Stimulated activated CD4-positive, alpha-beta T cell treated with anti-CD3 and anti-CD28 coated beads, Interleukin-2, amount 100 ng/mL, for 48 hours (primary cell): ENCODE measurements at places on chromosomes 6 and 20.

GRCh38 chr20:14569641-14570040 lies 232.2 kb upstream of the FLRT3 start:
- no peak for DNase-seq

DNA sequence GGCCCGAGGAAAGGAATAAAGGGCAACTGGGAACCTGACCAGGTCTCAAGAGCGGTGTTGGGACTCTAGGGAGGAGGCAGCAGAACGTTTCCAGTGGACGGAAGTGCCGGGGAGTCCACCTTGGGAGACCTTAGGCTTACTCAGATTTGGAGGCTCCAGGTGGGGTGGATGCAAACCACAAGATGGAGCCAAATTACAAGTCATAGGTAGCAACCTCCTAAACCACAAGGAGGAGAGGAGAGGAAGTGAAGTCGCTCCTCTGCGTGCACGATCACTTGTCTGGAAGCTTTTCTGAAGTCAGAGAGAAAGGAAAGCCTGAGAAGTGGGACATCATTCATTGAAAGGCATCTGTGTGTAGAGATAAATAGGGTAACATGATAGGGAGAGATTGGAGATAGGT lies 9.3 kb downstream of the HLA-DOA start:
- no peak for DNase-seq

- DNase-seq = no peak
These were observed 118.8 kb upstream of the AFDN start for GRCh38 chr6:167707686-167708500.

DNA sequence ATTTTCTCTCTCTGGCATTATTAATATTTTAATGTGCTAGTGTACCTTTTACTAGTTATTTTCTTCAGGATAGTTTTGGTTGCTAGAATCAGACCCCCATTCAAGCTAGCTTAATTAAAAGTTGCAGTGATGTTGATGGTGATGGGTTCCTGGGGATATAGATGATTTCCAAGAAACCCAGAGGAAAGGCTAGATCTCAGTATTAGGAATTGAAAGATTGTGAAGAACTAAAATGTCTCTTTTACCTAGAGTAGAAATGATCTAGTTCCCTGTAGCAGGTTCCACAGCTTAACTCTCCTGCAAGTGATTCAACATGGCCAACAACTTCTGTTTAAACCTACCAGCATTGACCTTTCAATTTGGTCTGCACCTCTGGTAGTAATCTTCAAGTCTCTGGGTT lies 78.6 kb downstream of the DOK5 start:
- no peak for DNase-seq
